ENCODE measurements at places on chromosomes 16 and 17. TPM values are rescaled to one million over a fixed set of nuclear protein-coding genes. Genes with fewer than 3 reads are reported as not detected.

The TBC1D26 gene
- not detected for total RNA-seq

- peak; percentile 51 for DNase-seq
Measured at GRCh38 chr17:77580531-77581270, 377.8 kb upstream of the TNRC6C start.

GRCh38 chr17:1470071-1470754 is 14.2 kb upstream of the CRK start:
- no peak for DNase-seq

GRCh38 chr17:64443086-64443760 is 5.7 kb upstream of the MILR1 start:
- DNase-seq = no peak

DNA sequence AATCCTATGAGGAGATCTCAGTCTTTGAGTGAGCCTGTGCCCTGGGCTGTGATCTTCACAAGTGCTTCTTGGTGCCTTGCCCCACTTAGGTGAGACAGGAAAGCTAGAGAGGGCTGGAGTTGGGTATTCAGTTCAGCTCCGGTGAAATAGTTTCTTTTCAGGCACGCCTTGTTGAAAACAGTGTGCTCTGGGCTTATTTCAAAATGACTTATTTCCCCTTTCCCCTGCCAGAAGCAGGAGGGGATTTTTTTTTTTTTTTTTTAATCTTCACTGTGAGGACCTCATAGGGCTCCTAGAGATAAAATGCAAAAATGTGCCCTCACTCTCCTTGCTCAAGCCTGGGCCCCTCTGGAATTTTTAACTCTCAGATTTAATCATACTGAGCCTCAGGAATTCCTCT is 27.2 kb downstream of the MOSMO start:
- DNase-seq = no peak
